T47D (cell line): ENCODE measurements at places on chromosomes 2 and 18.

DNA sequence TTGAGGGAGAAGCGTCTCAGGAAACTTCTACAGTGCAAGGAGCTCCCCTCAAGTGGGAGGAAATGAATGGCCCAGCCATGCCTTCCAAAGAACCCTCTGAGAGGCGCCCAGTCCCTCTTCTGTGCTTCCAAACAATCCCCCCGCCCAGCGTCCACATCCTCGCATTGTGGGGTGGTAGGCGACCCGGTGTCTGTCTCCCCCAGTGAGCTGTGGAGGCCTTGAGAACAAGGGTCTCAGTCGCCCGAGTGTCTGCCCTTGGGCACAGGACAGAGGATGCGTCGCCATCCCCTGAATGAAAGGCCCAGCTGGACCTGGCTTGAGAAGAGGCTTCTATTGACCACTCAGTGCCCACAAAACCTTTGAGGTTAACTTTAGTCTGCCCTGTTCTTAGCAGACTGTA is 29.7 kb downstream of the INPP5D start:
- DNase-seq, result no peak

DNA sequence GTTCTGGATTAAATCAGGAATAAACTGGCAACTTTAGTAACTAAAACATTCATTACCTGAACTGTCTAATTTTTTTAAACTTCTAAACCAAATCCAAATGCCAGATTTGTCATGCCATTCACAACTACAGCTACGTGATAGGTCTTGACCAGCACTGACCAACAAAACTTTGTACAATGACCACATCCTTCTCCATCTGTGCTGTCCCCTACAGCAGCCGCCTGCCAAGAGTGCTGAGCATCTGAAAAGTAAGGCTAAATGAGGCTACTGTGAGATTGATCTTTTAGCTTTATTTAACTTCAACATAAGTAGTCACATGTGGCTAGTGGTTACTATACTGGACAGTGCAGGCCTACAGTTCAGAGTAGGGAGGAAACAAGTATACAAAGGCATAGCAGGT is 7.6 kb downstream of the FAM168B start:
- no peak for DNase-seq

DNA sequence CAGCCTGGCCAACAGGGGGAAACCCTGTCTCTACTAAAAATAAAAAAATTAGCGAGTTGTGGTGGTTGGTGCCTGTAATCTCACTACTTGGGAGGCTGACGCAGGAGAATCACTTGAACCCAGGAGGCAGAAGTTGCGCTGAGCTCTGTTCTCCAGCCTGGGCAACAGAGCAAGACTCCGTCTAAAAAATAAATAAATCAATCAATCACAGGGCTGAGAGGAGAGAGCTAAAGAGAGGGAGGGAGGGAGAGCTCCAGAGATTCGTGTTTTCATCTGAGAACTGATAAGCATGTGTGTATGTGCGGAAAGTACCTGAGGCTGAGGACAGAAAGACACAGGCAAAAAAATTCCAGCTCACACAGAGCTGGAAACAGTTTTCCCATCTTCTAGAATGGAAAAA is 37.2 kb upstream of the DYNC2LI1 start:
- DNase-seq, result no peak

DNA sequence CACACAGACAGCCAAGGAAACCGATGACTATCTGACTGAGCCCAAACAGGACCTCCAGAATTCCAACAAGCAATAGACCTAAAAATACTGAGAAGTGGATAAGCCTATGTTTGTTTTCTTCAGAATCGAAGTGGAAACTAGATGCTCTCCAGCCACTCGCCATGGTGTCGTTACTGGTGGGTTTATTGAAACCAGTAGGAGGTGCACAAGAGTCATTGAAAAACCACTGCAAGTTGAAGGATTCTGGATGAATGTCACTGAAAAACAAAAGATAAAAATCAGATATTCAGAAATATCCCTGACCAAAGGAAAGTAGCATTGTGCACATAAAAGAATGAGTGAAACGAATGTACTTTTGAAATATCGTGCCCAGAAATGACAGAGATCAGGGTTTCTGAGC is 15.3 kb downstream of the TM4SF20 start:
- no peak for DNase-seq

- DNase-seq, result no peak
Measured at GRCh38 chr2:26177122-26177521, 4.2 kb downstream of the GAREM2 start.

DNA sequence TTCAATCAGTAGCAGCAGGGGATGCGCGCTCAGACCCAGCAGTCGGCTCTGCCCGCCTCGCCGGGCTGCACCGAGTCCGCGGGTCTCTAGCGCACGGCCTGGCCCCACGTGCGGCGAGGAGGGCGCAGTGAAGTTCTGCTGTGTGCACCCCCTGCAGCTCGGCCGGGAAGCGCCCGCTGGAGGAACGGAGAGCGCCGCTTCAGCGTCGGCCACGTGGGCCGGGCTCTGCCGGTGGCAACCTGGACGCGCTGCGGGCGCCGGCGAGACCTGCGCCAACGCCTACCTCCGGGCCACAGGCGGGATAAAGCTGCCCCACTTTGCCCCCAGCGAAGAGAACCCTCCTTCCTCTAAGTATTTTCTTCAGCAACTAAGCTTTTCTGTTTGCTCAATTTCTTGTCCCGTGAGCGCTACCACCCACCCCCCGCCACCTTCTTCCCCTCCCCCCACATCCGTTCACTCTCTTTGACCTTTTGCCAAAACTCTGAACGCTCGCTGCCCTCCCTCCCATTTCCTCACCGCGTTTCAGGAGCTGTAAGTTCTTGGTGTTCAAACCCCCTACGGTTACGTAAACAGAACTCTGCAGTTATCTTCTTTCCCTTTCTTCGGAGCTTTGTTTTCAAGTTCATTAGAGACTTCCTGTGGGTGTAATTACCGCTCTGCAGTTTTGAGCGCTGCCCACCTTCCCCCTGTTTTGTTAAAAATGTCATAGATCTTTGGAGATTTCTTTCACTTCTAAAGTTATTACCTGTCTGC is 42.6 kb upstream of the EDAR start:
- no peak for DNase-seq

DNA sequence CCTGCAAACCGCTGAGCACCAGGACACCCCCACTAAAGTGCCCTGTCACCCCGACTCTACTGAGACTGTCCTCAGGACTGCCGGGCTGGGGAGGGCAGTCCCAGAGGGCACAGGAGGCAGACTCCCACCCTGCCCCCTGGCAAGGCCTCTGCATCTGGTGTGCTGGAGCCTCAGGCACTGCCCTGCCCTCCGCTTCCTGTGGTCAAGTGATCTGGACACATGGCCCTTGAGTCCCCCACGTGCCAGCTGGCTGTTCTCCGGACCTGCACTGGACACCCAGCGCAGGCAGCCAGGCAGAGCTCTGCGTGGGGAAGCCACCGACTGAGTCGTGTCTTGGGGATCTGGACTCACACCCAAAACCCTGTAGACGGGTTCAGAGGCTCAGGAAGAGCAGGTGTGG is 217.7 kb downstream of the TWIST2 start:
- DNase-seq, result no peak

DNA sequence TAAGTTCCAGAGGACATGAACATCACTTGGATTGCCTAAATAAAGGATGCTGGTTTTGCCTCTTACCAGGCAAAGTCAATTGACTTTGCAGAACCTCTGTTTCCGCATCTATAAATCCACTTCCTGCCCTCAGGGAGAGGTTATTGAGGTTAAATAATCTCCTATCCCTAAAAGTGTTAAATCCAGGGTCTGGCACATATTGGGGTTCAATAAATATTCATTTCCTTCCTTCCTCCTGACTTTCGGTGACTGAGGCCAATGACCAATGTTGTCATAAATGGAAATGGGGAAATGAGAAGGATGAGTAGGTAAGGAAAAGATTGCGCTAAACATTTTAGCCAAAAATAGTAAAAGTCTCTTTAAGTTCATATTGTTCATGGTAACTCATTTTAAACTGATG is 16.0 kb downstream of the BCL2 start:
- DNase-seq, result no peak

GRCh38 chr2:192026059-192026824 is 168.5 kb downstream of the TMEFF2 start:
- DNase-seq, result no peak

DNA sequence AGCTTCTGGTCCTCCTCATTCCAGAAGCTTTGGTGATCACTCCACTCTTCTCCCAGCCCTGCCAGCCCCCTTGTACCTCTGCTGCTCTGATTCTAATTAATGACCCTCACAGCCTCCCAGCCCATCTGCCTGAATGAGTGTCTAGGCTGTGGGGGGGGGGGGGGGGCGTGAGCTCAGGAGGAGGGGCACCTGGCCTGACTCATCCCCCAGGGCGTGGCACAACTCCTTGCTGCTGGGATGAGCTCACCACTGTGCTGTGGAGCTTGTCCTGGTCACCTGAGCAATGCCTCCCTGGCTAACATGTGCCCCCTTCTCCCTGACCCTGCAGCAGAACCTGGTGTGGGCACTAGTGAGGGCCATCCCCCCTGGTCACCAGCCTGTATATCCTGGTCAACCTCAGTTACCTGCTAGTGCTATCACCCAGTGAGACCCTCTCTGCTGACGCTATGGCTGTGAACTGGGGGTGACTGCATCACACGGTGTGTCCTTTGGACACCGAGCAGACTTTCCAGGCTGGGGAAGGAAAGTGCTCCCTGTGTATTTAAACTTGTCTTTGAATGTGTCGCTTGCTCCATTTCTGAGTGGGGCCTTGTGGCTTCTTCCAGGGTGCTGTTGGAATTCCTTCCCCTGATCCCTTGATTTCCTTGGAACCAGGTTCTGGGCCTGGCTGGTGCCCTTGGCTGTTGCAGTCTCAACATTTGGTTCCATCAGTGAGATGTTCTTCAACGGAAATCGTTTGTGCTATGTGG is 41.5 kb upstream of the PUM2 start:
- no peak for DNase-seq

GRCh38 chr2:217362286-217362685 is 502.4 kb upstream of the TNP1 start:
- no peak for DNase-seq

- DNase-seq, result no peak
Measured at GRCh38 chr2:219663116-219663762, 35.8 kb downstream of the SLC4A3 start.

DNA sequence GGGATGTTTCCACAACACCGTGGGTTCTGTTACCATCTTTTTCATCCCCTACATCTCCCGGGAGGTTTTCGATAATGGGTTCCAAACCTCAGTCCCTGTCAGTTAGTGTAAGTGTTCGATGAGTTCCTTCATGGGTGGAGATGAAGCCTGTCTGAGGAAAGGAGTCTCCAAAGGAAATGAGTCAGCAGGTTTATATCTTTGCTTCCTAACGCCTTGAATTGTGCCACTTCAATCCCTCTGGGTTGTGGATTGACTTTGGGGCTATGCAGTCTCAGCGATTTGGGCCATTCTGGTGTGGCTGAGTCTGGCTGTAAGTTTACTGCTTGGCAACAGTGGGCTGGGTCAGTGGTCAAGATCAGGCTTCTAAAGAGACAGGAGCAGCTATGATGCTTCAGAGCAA is 1.2 kb downstream of the SERPINB5 start:
- no peak for DNase-seq

DNA sequence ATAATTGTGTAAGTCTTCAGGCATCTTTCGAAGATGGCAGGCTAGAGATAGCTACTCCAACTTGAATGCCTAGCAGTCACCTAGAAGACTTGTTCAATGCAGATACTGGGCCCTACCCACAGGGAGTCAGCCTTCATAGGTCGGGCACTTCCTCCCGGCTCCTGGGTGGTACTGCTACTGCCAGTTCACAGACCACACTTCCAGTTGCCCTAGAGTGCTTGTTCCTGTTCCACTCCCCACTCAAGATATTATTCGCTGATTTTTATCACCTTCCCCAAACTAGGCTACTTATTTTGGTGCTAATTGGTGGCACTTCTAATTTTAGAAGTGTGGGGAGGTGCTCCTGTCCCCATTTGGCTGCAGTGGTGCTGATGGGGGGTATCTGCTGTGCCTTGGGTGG is 34.2 kb downstream of the INPP4A start:
- DNase-seq, result no peak

DNA sequence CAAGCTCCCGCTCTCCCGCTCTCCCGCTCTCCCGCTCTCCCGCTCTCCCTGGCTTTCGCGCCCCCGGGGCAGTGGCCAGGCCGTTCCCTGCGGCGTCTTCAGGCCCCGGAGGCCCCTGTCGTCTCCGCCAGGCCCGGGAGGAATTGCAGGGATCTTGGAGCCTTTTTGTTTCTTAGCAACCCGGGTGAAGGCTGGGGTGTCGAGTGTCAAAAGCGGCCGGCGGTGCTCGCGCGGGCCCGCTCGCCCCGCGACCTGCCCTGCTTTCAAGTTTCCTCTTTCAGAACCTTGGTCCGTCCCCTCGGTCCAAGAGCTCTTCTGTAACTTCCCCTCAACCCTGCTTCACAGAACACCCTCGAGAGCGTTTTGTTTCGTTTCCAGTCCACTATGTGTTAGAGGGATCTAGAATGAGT is 1.4 kb downstream of the RNF138 start:
- no peak for DNase-seq

DNA sequence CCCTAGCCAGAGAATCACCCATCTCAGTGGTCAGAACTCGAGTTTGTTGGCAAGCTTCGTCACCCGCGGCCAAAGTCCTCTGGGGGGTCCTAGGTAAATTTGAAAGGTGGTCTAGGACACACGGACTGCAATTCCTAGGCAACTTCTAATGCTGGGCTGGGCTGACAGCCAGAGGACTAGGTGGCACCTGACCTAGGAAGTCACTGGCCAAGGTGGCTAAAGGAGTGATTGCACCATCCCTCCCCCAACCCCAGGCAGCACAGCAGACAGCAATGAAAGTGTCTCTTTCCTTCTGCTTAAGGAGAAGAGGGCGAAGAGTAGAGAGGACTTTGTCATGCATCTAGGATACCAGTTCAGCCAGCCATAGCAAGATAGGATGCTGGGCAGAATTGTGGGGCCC is 110.9 kb downstream of the CABYR start:
- DNase-seq, result no peak

GRCh38 chr2:55159037-55159651 is 72.9 kb downstream of the CLHC1 start:
- no peak for DNase-seq

DNA sequence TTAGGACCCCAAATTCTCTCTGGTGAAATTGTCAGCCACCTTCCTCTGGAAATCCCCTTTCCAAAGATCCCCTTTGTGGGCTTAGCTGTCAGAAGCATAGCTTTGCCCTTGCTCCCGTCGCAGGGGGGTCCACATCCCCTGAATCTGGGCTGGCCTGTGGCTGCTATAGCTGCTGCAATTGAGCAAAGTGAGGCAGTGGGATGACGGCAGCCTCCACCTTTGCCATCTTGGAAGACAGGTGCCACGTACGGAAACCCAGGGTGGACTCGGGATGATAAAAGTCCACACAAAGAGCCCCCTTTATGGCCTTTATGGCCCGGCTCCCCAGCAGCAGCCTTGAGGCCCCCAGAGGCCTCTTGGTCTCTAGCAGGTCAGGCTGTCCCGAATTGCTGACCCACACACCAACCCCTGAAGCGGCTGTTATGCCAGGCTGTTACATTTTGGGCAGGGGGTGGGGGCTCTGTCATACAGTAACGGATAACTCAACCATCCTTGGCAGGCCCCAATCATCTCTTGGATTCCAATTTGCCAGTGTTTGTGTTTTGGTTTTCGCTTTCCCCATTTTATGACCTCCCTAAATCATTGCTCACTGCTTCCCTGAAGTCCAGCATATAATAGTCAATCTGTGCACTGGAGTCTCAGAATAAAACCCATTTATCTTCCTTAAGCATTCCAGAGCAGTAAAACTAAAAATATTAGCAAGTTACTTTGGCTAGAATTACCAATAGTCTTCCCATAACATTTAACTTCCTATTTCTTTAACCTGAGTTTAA is 33.2 kb upstream of the ID2 start:
- DNase-seq, result no peak

- no peak for DNase-seq
Measured at GRCh38 chr2:226366920-226367319, 432.7 kb downstream of the IRS1 start.
